ENCODE measurements at places on chromosomes 1 and 21.

- DNase-seq, result no peak
Observed at GRCh38 chr1:87916965-87917364, 588.3 kb downstream of the LMO4 start.

- no peak for DNase-seq
Observed at GRCh38 chr1:103517380-103518047, 8.0 kb upstream of the RNPC3 start.

DNA sequence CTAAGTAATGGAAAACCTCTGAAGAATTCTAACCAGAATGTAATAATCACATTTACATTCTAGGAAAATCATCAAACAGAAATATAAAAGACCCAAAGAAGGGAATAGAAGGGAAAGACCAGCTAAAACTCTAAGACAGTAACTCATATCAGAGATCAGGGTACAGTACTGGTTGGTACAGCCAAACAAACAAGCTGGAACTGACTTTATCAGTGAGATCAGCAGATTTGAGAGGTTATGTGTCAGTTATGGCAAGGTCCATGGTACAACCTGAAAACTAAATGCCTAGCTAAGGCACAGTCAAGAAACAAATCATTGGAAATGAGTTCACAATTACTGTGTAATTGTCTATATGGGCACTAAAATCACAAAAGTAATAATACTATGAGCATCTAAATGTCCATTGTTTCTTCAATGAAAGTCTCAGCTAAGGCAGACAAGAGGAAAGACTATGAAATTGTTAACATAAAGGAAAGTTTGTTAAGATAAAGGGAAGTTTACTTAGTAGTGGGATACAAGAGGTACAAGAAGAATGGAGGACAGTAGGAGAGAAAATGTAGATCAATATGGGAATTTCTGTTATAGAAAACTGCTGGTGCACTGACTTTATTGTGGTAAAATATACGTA is 75.8 kb downstream of the TRIM33 start:
- no peak for DNase-seq

- DNase-seq, result no peak
Observed at GRCh38 chr1:71357708-71358107, 276.9 kb upstream of the ZRANB2 start.

- DNase-seq, result no peak
Observed at GRCh38 chr1:154623358-154623757, 15.4 kb upstream of the ADAR start.

DNA sequence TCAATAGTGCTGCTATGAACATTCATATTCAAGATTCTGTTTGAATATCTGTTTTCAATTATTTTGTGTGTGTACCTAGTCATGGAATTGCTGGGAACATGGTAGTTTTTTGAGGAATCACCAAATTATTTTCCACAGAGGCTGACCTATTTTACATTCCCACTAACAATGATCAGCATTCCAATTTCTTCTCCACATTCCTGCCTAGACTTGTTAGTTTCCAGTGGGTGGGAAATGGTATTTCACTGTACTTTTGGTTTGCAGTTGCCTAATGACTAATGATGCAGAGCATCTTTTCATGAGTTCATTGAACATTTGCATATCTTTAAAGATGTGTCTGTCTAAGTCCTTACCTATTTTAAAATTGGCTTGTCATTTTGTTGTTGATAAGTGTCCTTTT is 1182.6 kb upstream of the B3GALT2 start:
- no peak for DNase-seq

DNA sequence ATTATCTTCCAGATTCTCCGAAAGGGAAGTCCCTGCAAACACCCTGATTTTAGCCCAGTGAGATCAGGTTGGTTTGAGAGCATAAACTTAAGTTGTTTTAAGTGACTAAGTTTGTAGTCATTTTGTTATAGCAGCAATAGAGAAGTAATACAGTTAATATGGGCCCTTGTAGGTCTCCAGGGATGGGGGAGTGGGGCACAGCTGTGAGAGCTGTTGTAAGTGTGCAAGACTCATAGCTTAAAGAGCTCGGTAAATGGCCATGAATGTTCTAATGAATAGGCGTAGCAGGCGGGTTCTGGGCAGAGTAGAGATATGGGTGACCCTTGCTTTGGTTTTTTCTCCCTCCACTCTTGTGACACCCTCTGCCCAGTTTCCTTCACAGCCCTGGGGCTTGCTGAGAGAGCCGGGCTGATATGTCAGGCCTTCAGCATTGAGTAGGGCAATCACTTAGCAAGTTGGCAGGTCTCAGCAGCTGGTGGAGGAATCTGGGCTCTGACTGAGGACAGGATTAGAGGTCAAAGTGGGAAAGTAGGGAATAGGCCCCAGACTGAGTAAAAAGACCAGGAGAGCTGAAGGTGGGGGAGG is 16.0 kb upstream of the ID3 start:
- DNase-seq, result no peak

DNA sequence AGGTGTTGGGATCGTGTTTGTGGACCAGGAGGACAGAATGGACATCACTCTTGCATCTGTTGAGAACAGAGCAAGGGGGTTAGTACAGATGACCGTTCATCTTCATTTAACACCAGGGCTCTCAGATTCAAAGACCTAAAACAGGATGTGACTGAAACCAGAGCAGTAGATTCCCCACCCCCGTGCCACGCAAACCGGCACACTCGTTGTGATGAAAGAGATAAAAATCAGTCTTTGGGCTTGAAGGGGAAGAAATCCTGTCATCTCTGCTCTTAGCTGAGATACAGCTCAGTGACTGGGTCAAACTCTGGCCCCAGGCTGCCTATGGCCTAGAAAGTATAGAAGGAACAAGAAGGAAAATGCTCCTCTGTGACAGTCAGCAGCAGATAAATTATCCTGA is 146.2 kb upstream of the KRTAP19-8 start:
- DNase-seq, result peak; percentile 71

- DNase-seq, result no peak
Observed at GRCh38 chr1:67836769-67837168, 3.5 kb upstream of the GNG12 start.

DNA sequence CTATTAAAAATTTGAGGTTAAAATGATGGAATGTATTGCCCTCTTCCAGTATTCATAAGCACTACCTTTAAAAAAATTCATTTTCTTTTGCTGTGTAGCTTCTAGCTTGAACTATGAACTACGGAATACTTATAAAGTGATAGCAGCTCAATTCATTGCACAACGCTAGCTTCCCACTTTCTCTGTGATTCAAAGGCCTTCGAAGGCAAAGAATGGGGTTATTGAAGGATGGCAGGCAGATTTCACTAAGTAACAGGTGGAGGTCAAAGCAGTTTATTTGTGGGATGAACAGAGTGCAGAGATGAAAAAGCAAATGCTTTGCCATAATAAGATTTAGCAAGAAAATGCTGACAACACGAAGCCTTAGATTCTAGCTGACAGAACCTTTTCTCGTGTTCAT is 290.6 kb downstream of the NFIA start:
- DNase-seq, result no peak

DNA sequence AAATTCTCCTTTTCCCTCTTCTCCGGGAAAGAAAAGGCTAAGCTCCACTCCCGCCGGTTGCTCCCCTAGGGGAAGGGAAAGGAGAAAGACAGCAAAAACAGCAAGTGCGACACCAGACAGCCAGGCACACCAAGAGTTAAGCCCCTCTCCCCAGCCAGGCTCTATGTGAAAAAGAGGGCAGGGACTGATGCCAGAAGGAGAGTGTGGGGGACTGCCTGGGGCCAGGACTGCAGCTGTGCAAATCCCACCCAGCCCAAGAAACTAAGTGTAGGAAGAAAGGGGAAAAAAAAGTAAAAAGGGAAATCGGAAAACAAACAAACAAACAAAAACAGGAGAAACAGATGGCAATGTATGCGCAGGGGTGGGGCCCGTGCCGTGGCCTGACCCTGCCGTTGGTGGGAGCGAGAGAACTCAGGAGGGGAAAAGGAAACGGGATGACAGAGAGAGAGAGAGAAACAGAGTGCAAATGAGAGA is 27.7 kb upstream of the FMO1 start:
- no peak for DNase-seq

DNA sequence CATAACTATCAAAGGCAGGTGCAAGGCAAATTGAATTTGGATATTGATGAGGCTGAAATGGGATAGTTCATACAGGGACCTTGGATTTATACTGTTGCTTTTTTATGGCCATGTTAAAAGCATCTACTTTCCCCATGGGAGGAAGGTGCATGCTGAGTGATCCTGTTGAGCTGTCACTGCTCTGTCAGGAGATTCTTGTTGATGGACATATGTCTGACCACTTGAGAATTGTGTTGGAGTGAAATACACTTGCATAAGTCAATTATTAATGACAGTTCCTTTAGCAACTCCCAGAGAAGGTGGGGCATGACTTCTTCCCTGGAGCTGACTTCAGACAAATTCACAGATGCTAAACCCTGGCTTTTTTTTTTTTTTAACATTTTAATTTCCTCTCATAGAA is 58.4 kb upstream of the DYNLT5 start:
- DNase-seq, result no peak

DNA sequence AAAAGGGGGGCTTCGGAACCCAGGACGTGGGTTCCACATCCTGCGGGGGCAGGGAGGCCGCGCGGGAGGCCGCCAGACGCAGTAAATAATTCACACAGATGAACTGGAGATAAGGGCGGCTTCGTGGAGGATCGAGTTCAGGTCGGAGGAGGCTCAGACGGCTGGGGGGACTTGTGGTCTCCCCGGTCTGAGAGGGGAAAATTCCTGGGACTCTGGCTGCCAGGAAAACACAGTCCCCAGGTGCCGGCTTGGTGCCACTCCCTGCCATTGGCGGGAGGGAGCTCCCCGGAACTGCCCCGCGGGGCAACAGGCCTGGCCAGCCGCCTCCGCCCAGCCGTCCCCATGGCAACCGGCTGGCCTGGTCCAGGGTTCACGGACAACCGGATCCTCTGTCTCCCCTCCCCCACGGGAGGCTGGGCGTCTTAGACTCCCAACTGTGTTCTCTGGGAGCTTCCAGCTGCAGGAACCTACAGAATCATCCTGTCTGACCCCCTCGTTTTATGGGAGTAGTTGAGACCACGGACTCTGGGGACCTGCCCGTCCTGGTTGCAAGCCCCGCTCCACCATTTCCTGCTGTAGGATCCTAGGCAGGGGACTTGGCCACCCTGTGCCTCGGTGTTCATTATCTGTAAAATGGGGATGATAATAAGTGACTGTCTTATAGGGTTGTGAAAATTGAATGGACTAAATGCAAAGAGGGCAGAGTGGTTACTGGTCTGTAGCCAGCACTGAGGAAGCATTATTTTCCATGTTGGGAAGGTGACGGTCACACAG is 9.6 kb downstream of the CAMK2N1 start:
- no peak for DNase-seq

DNA sequence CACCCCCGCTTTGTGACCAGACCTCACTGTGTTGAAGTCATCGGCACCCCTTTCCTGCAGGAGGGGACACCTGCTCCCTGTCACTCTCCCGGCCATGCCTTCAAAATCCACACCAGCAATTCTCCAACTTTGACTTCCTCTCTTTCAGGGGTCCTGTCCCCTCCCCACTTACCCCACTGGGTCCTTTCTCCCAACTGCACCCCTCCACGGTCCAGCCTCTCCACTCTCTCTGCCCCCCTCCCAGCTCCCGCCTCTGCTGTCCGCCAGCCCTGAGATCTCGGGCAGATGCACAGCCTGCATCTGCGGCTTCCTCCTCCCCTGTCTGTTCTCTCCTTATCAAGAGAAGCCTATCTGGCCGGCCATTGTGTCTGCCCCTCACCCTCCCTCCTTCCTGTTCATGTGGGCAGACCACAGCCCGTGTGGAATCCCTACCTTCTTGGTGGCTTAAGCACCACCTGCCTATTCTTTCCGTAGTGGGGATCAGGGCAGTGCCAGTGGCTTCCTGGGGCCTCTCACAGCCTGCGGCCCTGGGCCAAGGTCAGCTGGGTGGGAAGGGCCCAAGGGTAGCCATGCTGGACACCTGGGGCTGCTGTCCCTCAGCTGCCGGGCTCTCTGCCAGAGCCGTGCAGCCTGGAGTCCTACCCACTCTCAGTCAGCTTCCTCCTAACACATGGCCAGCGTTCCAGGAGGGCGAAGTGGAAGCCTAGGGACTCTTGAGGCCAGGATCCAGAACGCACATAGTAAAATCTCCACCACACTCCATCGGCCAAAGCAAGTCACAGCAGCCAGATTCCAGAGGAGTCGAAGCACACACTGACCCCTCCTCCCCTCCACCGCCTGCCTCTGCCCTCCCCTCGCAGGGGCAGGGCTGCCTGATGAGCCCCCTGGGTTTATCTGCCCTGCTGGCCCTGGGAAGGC is 5.1 kb upstream of the HES4 start:
- DNase-seq, result peak; percentile 52

DNA sequence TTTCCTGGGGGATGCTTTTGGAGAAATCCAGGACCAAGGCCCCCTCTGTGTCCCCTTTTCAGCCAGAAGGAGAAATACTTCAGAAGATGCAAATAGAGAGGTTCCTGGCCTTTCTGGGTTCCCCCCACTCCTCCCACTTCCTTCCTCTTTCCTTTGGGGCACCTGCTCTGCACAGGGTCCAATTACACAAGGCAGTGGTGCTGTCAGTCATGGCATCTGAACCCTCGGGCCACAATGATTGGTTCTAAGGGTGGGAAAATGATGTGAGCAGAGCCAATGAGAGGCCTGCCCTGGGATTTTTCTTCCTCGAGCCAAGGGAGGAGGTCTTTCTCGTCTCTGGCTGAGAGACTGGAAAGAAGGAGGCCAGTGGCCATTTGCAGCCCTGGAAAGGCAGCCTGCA is 282.2 kb downstream of the NPHP4 start:
- DNase-seq, result no peak

- DNase-seq, result no peak
Observed at GRCh38 chr1:151858030-151858746, 4.7 kb upstream of the THEM5 start.

GRCh38 chr1:70327306-70328076 is 27.0 kb downstream of the ANKRD13C start:
- no peak for DNase-seq
